ENCODE measurements at places on chromosomes 5 and 9. TPM values are rescaled to one million over a fixed set of nuclear protein-coding genes. Genes with fewer than 3 reads are reported as not detected.

Gene EGFLAM
- total RNA-seq, result not detected

Gene ZNF300
- total RNA-seq, result 1.5 TPM

Gene LRRC19
- total RNA-seq, result not detected

Gene SH3RF2
- total RNA-seq, result not detected

Gene PCDHGC5
- not detected for total RNA-seq

Gene HTR1A
- not detected for total RNA-seq

Gene PCDHA10
- not detected for total RNA-seq

Gene GABRA1
- not detected for total RNA-seq

Gene FABP6
- total RNA-seq, result not detected

Gene SPATA31D3
- total RNA-seq, result not detected

Gene CBY3
- total RNA-seq, result 0.40 TPM

Gene OR1Q1
- not detected for total RNA-seq

DNA sequence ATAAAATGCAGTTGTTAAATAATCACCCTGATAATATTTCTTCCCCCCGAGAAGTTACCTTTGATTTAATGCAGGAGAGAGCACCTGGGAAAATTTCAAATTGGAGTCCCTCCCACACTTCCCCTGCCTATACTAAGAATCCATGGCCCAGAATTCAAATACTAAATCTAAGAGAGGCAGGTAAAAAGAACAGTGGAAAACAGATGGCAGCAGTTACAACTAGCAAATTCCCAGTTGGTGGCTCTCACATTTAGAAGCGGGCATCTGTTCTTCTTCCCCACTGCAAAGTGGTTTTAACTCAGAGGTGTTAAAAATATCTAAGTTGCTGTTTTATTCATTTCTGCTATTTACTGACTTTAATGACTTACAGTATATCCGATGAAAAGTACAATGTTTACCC is 210.4 kb upstream of the ELAVL2 start:
- DNase-seq, result no peak

- no peak for DNase-seq
These were observed 538 bp upstream of the BDP1 start for GRCh38 chr5:71454913-71455312.

GRCh38 chr9:114229295-114229694 is 74.0 kb downstream of the COL27A1 start:
- no peak for DNase-seq

DNA sequence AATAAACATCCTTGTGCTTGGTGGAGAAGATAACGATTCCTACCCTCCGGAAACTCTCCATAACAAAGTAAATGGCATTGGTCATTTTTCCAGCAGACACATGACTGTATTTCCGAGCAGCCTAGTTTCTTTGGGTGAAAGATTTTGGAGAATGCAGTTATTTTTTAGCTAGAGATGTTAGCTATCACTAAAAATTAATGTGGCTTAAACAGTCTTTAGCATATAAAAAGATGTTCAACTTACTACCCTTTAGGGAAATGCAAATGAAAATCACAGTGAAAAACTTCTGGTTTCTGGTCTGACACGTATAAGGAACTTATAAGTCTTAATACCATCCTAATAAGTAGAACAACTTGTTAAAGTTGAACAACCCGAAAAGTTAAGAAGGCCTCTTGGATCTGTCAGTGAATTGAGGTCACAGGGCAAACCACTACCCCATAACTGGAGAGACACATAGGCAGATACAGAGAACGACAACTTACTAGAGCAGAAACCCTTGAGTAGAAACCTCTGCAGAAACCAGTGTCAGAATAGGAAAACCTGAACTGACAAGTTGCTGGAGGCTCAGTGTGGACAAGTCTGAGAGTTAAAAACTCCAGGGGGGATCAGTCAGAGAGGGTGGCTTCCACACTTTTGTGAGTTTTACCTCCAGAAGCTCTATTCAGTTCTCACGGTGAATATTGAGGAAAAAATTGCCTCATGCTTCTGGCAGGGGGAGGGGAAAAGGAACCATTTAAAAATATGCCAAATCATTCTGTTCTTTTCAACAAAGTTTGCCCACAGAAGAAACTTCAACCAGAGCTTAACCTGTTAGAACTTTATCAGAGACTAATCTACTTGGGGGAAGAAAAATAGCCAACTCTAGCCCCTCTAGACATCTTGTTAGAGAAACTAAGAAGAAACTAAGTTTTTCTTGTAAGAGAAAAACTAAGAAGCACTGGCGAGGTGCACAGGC is 325.2 kb upstream of the RPS23 start:
- no peak for DNase-seq

DNA sequence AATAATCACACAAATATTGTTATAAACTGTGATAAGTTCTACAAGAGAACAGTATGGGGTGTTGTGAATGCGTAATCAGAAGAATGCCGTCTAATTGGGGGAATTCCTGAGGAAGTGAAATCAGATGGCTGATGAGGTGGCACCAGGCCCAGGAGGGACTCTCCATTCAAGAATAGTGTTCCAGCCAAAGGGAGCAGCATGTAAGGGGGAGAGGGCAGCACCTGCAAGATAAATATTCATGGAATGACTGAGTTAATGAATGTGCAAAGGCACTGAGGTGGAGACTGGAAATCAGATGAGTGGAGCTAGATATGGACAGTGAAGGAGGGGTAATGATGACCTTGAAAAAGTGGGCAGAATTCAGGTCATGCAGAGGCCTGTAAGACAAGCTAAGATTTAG is 250.6 kb downstream of the ARRDC3 start:
- no peak for DNase-seq

DNA sequence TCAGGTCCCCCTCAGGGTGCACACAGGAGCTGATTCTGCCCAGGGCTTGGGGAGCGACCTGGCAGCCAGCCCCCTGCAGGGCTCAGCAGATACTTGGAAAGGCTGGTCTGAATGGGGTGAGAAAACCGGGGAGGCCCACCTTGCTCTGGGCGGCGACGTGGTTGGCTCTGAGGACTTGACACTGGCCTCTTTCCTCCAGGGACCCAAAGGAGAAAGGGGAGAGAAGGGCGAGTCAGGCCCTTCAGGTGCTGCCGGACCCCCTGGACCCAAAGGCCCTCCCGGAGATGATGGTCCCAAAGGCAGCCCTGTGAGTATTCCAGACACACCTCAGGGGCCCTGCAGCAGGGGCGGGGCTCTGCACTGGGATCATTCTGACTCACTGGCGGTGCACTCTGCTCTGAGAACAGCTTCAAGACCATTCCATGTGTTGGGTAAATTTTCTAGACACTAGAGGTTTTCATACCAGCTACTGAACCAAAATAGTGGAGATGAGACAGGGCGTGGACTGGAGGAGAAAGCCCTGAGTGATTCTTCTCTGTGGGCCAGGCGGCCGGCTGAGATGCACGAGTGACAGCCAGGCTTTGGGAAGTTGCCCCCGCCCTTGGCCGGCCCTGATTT is 65.9 kb upstream of the FCN2 start:
- DNase-seq, result no peak

- no peak for DNase-seq
These were observed 349.0 kb upstream of the FAM174A start for GRCh38 chr5:100186181-100186580.

GRCh38 chr5:172441262-172441751 is 13.0 kb downstream of the SH3PXD2B start:
- no peak for DNase-seq

DNA sequence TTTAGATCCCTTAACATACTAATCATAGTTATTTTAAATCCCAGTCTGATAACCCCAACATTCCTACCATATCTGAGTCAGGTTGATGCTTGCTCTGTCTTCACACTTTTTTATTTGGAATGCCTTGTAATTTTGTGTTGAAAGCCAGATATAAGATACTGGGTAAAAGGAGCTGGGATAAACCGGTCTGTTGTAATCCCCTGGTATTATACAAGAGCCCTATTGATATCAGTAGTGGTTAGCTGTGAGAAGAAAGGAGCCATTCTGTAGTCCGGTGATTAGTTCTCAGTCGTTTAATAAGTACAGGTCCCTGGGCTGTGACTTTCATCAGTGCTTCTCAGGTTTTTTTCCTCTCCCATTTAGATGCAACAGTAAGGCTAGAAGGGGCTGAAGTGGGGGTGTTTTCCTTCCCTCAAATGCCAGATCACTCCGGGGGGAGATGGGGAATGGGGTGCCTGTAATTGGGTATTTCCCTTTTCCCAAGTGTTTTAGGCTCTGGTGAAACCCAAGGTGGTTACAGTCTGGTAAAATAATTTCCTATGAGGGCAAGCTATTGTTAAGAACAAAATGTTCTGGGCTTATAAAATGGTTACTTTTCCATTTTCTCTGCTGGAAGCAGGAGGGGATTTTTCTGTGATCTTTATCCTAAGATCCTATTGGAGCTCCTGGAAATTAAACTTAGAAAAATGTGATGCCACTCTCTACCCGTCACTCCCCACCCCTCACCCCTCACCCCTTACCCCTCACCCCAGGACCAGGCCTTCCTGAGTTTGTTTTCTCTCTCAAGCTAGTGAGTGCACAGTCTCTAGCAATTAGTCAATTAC is 72.7 kb downstream of the KCNN2 start:
- DNase-seq, result no peak

GRCh38 chr5:89289604-89290003 is 406.6 kb upstream of the MEF2C start:
- DNase-seq, result no peak

GRCh38 chr9:130780865-130781504 is 54.1 kb upstream of the ABL1 start:
- DNase-seq, result no peak

DNA sequence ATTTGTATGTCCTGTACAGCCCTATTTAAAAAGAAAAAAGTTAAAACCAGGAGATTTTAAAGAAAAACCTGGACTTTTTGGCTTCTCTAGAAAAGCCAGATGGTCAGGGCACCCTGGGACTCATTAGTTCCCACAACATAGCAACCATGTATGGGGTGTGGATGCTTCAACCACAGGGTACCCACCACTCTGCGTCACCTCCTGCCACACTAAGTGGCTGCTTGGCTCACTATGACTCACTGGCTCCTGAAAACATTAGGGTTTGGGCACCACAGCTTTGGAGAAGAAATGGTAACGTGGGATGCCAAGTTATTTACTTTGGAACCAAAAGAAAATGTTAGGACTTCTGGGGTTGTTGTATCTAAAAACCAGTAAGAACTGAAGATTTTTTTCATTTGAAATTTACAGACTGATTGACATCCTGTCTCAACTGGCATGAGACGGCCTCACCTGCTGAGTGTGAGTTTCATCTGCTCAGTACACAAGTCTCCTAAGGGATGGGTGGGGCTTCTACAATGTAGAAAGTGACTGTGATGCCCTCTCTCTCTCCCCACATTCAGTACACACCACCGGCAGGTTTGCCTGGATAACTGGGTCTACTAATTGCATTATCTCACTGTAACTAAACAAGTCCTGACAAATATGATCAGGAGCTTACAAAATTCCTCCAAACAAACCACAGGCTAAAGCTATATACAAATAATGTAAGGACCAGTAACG is 103.9 kb downstream of the ESM1 start:
- no peak for DNase-seq

DNA sequence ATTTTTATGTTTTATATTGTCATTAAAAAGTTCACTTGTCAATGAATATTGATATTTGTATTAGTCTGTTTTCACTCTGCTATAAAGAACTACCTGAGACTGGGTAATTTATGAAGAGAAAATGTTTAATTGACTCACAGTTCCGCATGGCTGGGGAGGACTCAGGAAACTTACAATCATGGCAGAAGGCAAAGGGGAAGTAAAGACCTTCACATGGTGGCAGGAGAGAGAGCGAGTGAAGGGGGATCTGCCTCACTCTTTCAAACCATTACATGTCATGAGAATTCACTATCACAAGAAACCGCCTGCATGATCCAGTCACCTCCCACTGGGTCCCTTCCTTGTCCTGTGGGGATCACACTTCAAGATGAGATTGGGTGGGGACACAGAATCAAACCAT is 27.4 kb downstream of the SRD5A1 start:
- DNase-seq, result no peak

GRCh38 chr9:82572146-82572545 is 490.8 kb downstream of the RASEF start:
- no peak for DNase-seq

GRCh38 chr9:98339987-98340800 is 84.7 kb upstream of the TBC1D2 start:
- no peak for DNase-seq
